Activated CD4-positive, CD25-positive, alpha-beta regulatory T cell treated with anti-CD3 and anti-CD28 coated beads, Interleukin-2, amount 50 U/mL, for 72 hours (primary cell): ENCODE measurements at places on chromosomes 5 and 9.

GRCh38 chr9:80410106-80410505, 838.3 kb downstream of the TLE4 start:
- no peak for DNase-seq

GRCh38 chr5:112634166-112634565, 103.5 kb upstream of the APC start:
- no peak for DNase-seq

DNA sequence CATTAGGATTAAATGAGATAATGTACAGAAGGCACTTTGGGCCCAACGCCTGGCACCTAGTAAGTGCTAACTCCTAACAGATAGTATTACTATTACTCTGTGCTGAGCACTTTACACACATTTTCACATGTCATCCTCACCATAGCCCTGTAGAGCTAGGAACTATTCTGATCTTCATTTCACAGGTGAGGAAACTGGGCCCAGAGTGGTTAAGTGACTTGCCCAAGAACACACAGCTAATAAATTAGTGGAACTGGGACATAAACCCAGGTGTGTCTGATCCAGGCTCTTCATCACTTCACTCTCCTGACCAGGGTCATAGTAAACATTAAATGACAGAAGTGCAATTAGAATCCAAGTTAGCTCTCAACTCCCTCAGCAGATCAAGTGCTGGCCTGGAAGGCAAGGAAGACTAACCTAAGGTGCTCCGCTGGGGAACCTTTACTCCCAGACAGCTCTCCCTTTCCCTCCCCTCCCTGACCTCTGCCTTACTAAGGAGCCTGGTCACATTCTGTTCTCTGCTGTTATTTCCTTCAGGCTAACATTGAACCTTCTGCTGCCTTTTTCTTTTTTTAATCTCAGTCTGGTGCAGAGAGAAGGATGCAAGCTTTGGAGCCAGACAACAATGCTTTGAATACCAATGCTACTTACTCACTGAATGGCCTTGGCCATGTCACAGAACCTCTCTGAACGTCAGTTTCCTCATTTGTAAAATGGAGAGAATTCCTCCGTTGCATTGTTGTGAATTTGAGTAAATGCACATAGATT, 4.1 kb upstream of the ADRA1B start:
- no peak for DNase-seq

- no peak for DNase-seq
These were observed 300.0 kb downstream of the PDE4D start for GRCh38 chr5:59593439-59594007.

DNA sequence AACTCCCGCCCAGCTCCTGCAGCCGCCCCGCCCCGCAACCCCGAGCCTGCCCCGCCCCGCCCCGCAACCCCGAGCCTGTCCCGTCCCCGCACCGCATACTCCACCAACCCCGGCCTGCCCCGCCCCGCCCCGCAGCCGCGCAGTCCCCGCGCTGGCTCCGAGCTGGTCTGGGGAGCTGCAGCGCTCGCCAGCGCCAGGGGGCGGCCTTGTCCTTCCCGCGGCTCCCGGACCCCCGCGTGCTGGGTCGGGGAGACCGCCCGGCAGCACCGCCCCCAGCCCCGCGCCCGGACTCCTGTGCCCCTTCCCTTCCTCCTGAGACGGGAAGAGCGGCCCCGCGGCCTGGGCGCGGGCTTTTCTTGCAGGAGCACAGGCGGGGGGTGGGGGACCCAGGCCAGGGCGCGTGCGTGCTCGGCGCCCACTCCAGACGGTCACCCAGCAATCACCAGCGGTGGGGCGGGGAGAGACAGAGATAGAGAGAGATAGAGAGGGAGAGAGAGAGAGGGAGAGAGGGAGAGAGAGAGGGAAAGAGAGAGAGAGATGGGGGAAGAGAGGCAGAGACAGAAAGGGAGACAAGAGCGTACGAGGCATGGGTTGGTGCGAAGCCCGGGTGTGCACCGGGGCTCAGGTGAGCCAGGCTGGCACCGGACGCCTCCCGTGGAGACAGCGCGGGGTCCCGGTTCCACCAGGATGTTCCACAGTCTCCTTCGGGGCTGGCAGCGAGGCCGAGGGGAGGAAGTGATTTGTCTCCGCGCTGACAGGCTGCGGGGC, 14.7 kb upstream of the TMEM250 start:
- DNase-seq: no peak

DNA sequence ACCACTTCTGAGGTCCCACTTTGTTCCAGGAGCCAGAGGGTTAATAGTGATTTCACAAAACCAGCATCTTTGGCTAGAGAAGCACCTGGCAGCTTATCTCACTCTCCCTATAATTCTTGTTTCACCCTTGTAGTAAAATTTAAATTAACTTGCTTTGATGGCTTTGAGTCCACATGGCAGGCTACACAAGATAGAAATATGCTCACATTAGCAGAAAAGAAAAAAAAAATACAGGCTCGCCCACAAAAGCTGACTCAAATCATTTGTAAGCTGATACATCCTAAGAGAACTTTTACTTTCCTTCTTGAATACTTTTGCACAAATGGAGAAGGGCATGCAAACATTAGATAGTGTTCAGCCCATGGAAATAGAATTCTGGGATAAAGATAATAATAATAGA, 36.2 kb downstream of the TNFSF15 start:
- DNase-seq: no peak
